ENCODE measurements at places on chromosomes 5 and 9.

GRCh38 chr9:94904806-94905205 lies 178.3 kb downstream of the AOPEP start:
- no peak for DNase-seq

GRCh38 chr5:173909199-173909598 lies 21.1 kb downstream of the CPEB4 start:
- no peak for DNase-seq

- DNase-seq: no peak
Measured at GRCh38 chr5:539469-540070, 15.3 kb upstream of the SLC9A3 start.

- no peak for DNase-seq
Measured at GRCh38 chr9:126081746-126082145, 244.9 kb upstream of the MVB12B start.

- no peak for DNase-seq
Measured at GRCh38 chr5:66958201-66958979, 238.2 kb downstream of the CD180 start.

DNA sequence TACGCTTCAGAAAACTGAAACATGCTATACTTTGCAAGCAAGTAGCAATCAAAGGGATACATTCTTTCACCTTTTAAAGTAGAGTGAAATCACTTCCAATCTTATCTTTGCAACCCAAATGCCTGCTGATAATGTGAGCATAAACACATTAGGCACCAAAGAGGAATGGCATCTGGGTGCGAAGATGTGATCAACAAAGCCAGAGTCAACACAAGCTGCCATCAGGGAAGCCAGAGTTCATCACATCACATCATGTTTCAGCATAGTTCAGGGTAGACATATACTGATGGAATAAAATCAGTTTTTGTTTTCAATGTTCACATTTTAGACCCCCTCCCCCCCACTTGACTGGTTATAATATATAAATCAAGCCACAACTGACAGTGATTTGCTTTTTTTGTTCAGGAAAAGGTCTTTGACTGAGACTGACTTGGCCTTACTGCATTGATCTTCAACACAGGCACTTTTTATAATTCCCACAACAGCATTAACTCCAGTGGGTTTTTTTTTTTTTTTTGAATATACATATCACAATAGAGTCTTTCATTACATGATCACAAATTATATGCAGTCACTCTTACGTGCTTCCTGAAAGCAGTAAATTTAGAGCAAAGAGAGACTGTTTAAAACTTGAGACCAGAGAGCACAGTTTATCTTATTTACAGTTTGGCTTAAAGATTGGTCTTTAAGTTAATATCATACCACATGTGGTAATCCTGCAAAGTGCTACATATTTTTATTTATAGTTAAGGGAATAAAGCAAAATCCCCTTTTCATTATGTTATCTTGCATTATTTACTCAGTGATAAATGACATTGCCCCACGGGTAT lies 20.3 kb downstream of the AOPEP start:
- DNase-seq: no peak

GRCh38 chr5:59021837-59022514 lies 439.1 kb downstream of the RAB3C start:
- no peak for DNase-seq

- no peak for DNase-seq
Measured at GRCh38 chr5:89595056-89595455, 712.1 kb upstream of the MEF2C start.

- no peak for DNase-seq
Measured at GRCh38 chr9:123697686-123698085, 232.2 kb downstream of the DENND1A start.

DNA sequence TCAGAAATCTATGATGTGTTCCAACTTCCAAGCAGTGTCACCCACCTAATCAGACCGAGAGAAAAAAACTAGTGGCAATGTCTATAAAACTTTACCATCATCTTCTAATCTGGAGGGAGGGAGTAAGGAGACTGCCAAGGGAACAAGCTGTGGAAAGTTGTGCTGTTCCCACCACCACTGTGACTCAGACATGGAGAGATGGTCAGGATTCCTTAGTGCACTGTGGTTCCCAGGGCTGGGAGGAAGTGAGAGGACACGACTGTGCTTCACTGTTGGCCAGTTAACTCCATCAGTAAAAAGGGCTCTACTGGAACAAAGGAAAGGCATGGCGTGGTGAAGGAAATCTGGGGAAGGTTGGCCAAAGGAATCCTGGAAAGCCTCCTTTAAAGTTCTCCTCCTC lies 18.8 kb downstream of the TICAM2 start:
- no peak for DNase-seq

DNA sequence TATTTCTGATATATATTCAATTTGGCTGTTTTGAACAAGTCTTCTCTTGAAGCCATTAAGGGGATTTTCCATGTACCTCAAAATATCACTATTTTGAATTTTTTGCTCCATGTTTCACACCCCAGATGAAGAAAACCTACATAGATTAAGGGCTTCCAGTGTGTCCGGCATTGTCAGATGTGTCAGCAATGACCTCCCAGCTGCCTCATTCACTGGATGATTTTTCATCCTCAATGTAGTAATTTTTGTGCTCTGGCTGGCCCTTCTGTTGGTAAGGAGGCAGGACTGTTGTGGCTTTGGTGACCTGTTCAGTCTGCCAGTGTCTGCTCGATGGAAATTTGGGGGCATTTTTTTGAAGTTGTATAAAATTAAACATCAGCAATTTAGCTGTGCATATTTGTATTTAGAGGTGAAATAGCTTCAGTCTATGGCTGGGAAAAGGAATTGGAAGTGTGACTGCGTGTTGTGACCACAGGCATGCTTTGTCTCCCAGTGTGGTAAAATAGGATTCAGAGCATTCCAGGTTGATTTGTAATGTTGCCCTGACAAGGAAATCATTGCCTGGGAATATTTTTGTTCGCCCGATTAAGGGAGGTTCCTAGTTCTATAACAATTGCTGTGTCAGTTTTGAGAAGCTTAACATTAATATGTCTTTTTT lies 312.4 kb downstream of the ARHGEF28 start:
- no peak for DNase-seq

- DNase-seq: no peak
Measured at GRCh38 chr5:179793468-179794139, at the start of gene LTC4S. Gene LTC4S (plus strand): TSS chr5:179793986. CDS start chr5:179794081, 95 bp downstream.

DNA sequence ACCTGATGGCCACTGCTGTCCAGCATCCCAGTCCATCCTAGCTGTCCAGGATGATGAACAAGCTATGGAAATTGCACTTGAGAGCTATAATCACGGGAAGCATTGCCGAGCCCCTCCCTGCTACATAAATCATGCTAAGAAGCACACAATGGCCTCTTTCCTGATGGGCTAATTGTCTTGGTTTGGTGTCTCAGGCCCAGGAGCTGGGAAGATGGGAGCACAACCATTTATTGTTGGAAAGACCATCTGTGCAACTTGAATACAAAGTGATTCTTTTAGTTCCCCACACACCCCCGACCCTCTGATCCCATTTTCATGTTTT lies 80.4 kb downstream of the RGS3 start:
- no peak for DNase-seq

DNA sequence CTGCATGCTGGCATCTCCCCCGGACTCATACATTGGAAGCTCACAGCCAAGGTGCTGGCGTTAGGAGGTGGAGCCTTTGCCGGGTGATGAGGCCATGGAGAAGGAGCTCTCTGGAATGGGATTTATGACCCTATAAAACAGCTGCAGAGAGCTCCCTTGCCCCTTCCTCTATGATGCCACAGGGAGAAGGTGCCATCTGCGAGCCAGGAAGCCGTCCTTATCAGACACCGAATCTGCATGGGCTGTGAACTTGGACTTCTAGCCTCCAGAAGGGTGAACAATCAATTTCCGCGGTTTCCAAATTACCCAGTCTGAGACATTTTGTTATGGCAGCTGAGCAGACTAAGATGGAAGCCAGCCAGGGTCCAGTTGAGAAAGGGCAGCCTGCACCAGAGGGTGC lies 381.2 kb upstream of the IRX1 start:
- no peak for DNase-seq

GRCh38 chr5:179820127-179820482 lies 600 bp upstream of the SQSTM1 start:
- DNase-seq: no peak

GRCh38 chr9:14889451-14889850 lies 20.8 kb downstream of the FREM1 start:
- DNase-seq: no peak

GRCh38 chr5:134813407-134813806 lies 32.4 kb upstream of the C5orf24 start:
- DNase-seq: no peak

- no peak for DNase-seq
Measured at GRCh38 chr9:12290166-12290869, 402.9 kb upstream of the TYRP1 start.
